Neural progenitor cell (in vitro differentiated cells): ENCODE measurements at places on chromosomes 6 and 20.

DNA sequence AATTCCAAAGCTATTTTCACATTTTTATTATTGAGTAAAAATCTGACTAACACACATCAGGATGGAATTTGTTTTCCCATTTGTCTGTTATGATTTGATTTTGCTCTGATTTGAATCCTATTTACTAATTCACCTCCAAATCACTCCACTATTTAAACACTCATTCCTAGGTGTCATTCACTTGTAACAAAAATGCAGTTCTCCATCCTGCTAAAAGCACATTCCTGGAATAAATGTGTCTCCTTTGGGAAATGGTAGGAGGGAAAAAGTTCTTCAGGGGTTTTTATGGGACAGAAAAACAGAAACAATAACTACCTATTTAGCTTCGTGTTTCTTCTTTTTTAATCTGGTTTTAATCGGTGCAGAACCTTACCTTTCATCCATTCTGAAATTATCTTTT lies 494.1 kb upstream of the CITED2 start:
- no peak for DNase-seq

GRCh38 chr6:144811140-144811539 lies 526.0 kb downstream of the UTRN start:
- no peak for DNase-seq

GRCh38 chr20:955111-955510 lies 39.0 kb upstream of the ANGPT4 start:
- no peak for DNase-seq

DNA sequence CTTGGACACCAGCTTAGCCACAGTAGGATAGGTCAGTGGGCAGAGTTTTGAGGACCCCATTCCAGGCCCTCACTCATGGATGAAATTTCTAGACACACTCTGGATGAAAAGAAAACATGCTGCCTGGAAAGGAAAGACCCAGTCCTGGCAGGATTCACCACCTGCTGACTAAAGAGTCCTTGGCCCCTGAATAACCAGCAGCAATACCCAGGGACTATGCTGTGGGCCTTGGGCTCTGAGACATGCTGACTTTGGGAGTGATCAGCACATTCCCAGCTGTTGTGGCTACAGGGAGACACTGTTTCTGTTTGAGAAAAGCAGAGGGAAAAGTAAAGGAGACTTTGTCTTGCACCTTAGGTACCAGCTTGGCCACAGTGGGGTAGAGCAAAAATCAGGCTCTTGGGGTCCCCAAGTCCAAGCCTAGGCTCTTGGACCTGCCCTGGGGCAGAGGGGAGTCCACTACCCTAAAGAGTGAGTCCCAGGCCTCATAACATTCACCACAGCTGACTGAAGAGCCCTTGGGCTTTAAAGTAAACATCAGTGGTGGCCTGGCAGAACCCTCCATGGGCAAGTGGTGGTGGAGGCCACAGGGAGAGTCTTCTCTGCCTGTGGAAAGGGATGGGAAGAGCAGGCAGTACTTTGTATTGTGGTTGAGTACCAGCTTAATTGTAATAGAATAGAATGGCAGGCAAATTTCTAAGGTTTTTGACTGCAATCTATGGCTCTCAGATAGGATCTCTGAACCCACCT lies 516.8 kb downstream of the BCKDHB start:
- DNase-seq, result no peak

GRCh38 chr6:92377137-92377536 lies 1042.2 kb downstream of the EPHA7 start:
- DNase-seq, result no peak

DNA sequence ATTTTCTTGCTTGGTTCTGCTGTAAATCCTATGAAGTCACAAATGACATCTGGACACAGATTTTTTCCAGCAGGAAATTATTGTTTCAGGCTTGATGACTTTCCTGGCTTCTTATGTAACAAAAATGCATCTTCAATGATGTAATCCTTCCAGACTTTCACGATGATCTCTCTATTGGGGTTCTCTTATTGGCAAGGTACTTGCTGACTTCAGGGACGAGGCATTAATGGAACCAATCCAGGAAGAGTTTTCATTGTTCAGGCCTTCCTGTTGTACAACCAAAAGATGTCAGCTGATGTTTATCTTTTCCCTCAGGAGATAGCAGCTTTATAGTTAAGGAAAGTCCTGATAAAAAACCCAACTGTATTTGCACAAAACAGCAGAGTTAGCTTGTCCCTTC lies 118.5 kb upstream of the MMS22L start:
- no peak for DNase-seq

- no peak for DNase-seq
Measured at GRCh38 chr6:80134065-80134464, 27.6 kb downstream of the BCKDHB start.
